Omental fat pad (tissue), 4 donors: ENCODE measurements at places on chromosomes 11 and 22.

DNA sequence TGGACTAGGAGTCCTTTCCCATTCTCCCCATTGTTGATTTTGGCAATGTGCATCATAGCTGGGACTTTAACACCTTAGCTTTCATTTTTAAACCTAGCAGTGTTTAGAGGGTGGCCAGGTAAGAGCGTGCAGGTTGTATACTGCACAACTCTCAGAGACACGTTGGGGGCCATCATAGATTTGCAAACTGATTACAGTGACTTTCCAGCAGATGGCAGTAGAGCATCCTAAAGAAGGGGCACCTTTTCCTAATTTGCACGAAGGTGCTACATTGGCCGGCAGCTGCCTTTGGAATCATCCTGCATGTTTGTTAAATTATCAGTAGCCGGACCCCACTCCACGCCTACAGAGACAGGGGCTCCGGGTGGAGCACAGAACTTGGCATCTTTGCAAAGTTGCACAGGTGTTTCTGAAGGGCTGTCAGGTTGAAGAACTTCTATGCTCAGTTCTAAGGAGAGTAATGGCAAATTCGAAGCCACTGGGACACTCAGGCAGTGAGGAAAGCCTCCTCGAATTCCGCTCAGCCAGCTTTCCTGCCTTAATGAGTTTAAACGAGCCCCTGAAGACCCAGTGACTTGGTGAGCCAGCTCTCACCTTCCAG is 7.7 kb downstream of the LHFPL7 start:
- no peak for DNase-seq

DNA sequence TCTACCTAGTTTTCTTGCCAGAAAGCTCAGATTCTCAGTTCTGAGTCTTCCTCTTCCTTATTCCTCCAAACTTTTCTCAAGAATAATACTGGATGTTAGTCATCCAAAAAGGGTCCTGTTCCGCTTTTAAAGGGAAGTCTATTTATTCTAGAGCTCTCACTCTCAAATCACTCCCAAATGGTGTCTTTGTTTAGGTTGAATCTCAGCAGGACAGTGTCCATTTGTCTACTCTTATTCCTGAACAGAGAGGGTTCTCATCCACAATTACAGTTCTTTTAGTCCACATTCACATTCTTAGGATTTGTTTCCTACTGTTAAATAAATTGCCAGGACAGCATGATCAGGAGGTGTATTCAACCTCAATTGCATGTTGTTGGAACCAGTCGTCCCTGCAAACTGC is 61.3 kb downstream of the MUC15 start:
- DNase-seq: no peak

- DNase-seq: no peak
These were observed 9.3 kb upstream of the ACAT1 start for GRCh38 chr11:108112057-108112456.

- DNase-seq: no peak
These were observed 3.0 kb upstream of the MS4A7 start for GRCh38 chr11:60375316-60375715.

GRCh38 chr11:94895971-94896370 is 77.4 kb downstream of the CWC15 start:
- no peak for DNase-seq

GRCh38 chr22:36027935-36028645 is 534 bp downstream of the RBFOX2 start:
- DNase-seq: no peak

DNA sequence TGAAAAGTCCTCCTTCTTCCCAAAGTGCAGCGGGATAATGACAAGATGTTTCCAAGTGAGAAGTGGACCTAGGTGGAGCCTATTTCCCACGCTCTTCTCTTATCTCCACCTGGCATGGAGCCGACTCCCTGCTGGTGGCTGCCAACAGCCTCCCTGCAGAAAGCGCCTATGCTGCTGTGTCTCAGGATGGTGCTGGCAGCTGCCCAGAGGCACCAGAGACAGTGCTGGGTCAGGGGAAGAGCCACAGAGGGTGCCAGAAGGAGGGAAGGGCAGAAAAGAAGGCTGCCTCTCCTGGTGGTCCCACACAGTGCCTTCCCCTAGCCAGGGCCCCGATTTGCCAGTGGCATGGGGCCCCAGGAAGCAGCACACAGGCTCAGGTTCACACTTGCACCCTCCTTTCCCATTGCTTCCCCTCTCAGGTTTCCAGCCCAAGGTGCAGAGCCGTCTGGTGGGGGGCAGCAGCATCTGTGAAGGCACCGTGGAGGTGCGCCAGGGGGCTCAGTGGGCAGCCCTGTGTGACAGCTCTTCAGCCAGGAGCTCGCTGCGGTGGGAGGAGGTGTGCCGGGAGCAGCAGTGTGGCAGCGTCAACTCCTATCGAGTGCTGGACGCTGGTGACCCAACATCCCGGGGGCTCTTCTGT is 19.0 kb downstream of the CD5 start:
- DNase-seq: no peak

DNA sequence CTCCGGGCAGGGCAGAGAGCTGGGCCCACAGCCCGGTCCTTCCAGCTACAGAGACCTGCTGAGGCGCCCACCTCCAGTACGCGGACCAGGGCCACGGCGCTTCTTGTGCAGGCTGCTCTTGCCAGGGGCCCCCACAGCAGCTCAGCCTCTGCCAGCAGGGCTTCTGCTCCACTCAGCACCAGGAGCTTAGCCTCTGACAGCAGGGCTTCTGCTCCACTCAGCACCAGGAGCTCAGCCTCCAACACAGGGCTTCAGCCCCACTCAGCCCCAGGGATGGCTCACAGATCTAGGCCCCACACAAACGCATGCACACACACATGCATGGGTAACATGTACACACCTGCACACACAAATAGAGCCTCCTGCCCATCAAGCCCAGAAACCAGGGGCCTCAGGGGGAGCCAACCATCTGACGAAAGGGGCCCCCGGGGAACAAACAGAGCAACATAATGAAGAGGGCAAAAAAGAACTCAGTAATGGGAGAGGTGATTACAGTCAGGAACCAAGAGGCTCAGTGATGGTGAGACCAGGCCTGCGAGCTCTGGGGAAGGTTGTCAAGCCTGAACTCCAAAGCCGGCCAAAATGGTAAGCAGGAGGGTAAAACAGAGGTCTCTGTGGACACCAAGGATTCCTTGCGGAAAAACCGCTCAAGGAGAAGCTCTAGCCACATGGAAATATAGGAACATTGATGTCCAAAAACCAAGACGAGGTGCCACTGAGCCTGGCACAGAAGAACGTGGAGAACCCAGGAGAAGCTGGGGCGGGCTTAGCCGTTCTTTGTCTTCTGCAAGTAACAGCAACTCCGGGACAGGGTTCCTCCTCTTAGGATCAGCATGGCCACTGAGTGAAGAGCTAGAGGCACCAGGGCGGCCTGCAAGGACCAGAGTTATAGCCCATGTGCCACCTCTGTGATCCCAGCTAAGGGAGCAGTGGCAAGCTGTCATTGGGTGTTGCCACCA is 46.5 kb downstream of the GNB1L start:
- no peak for DNase-seq
